GM23248 (cell line): ENCODE measurements at places on chromosomes 1 and 21. TPM values are rescaled to one million over a fixed set of nuclear protein-coding genes. Genes with fewer than 3 reads are reported as not detected.

SLC30A2 gene
- total RNA-seq = not detected in 2 replicates

KCNJ15 gene
- 1.2 and 2.1 TPM in 2 replicates for total RNA-seq

KCNE2 gene
- total RNA-seq = not detected in 2 replicates

ZC3H12A gene
- 8.9 and 9.2 TPM in 2 replicates for total RNA-seq

DNA sequence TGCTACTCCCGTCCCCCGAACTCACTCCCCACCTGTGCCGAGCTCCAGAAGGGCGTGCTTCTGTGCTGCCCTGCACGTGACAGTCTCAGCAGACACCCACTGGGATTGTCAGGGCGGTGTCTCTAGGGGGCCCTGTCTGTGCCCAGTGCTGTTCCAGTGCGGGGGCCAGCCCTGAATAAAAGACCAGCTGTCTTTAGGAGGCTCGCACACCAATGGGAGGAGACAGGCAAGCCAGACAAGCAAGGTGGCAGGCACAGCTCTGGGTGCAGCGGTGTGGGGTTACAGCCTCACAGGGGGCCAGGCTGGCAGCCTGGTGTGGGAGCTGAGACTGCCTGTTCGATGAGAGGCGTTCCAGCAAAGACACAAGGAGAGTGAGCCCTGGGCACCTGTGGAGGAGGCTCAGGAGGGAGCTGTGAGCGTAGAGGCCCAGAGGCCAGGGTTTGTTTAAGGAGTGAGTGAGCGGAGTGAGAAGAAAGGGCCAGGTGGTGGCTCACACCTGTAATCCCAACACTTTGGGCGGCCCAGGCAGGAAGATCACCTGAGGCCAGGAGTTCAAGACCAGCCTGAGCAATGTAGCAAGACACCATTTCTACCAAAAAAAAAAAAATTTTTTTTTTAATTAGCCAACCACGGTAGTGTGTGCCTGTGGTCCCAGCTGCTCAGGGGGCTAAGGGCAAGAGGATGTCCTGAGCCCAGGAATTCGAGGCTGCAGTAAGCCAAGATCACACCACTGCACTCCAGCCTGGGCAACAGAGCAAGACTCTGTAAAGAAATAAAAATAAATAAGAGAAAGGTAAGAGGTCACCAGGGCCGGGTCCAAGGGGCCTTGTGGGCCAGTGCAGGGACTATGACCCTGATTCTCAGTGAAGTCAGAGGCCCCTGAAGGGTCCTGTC lies 48.2 kb upstream of the ARHGEF16 start:
- no peak for DNase-seq
- H3K4me1 ChIP-seq = no peaks in the 10 kb centered on the region
- peaks cover 9% of the 10 kb centered on the region for H3K27me3 ChIP-seq

DNA sequence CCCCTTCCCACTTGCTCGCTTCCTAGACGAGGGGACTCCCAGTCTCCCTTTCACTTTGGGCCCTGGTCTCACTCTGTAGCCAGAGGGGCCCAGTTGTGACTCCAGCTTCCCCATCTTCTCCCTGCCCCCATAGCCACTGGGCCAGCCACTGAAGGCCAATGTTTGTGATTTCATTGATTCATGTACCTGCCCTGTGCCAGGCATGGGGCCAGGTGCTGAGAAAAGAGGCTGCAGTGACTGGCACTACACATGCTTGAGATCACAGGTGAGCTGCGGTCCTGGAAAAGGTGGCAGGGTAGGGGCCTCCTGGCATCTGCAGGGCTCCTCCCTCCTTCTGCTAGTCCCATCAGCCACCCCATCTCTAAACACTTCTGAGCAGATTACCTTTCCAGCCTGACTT lies 345.3 kb upstream of the VAMP3 start:
- H3K4me3 ChIP-seq = no peak overlapping the region
- H3K27me3 ChIP-seq = no peaks in the 10 kb centered on the region
- no peaks in the 10 kb centered on the region for H3K36me3 ChIP-seq
- no peaks in the 10 kb centered on the region for H3K4me1 ChIP-seq

GRCh38 chr21:39966786-39967185 lies 99.5 kb downstream of the PCP4 start:
- H3K4me1 ChIP-seq = no peaks in the 10 kb centered on the region
- H3K27me3 ChIP-seq = no peaks in the 10 kb centered on the region
- no peaks in the 10 kb centered on the region for H3K36me3 ChIP-seq
- DNase-seq = no peak
- no peak overlapping the region for H3K4me3 ChIP-seq

DNA sequence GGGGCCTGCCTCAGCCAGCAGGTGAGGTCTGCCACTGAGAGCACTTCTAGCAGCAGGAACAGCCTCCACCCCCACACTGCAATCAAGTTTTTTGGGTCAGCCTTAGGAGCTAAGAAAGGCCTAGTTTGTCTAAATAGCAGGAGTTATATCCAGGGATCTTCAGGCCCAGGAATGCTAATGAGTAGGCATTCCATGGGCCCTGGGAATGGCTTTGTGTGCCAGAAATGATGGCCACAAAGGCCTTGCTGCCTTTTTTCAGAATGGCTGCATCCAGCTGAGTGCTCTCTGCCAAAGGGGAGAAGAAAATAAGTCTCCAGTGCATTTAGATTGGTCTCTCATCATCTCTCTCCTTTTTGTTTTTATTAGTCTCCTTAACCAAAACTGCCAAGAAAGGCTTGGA lies 2.8 kb downstream of the MRTO4 start:
- peaks cover 30% of the 10 kb centered on the region for H3K4me1 ChIP-seq
- no peak overlapping the region for H3K27ac ChIP-seq
- peaks cover 15% of the 10 kb centered on the region; the same call in 1 of the 2 replicates for H3K36me3 ChIP-seq

DNA sequence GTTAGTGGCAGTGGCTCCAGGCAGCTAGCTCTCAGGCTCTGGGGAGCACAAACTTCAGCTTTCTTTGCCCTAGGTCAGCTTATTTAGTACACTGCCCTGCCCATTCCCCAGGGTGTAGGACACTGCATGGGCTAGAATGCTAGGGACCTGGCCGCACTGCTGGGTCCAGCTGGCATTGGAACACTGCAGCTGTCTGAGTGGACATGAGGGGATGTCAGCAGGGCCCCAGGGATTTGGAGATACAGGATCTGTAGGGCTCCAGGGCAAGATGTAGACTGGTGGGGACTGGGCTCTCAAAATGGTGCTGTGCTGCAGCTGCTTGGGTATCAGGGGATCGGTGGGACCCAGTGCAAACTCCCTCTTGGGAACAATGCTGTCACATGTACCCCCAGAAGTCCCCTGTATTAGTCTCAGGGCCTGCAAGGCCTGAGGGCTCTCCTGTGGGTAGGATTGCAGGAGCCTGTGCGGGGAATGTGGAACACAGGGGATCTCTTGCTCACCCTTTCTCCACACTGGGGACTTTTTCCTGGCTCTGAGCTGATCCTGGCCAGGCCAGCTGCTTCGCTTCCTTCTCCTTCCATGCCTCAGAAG lies 25.2 kb upstream of the TTC22 start:
- H3K4me3 ChIP-seq = no peak overlapping the region
- H3K36me3 ChIP-seq = no peaks in the 10 kb centered on the region
- H3K4me1 ChIP-seq = no peaks in the 10 kb centered on the region
- H3K27ac ChIP-seq = no peak overlapping the region
- DNase-seq = no peak

DNA sequence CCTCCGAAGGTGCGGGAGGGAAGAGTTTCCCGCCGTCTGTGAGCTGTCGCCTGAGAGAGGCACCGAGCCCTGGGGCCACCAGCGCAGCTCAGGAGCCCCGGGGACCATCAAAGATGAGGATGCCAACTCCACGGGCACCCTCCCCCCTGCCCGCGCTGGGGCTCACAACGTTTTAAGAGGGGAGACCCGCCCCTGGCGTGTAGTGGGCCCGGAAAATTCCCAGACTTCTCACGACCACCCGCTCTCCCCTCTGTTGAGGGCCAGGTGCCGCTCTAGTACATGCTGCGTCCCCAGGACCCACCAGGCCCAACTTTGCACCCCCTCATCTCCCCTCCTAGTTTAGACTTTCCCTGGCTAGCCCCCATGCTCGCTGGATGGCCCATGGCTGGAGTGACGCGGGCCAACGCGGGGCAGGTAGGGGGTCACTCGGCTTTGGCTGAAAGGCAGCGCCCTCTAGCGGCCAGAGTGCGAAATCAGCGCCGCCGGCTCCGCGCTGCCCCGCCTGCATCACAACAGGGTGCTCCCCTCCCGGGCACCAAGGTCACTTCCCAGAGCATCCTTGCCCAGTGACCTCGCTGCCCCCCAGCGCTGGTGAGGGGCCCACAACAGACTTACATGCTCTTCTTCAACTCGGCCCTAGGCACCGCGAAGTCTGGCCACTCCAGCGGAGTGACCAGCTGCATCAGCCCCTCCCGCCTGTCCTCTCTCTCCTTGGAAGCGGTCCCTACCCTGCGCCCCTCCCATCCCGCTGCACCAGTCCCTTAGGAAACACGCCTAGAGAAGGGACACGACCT lies 1.8 kb downstream of the CD160 start:
- H3K36me3 ChIP-seq = no peaks in the 10 kb centered on the region
- H3K27ac ChIP-seq = peak overlapping the region; percentile 64
- peak overlapping the region; percentile 66 for H3K4me3 ChIP-seq
- peaks cover 14% of the 10 kb centered on the region for H3K4me1 ChIP-seq
- DNase-seq = peak; percentile 85
- H3K27me3 ChIP-seq = no peaks in the 10 kb centered on the region

GRCh38 chr1:7284839-7285435 lies 486.2 kb upstream of the VAMP3 start:
- peaks cover 27% of the 10 kb centered on the region for H3K4me1 ChIP-seq
- no peaks in the 10 kb centered on the region for H3K27me3 ChIP-seq
- no peak overlapping the region for H3K4me3 ChIP-seq
- DNase-seq = no peak

- H3K27ac ChIP-seq = no peak overlapping the region
- H3K4me1 ChIP-seq = peaks cover 19% of the 10 kb centered on the region
- H3K36me3 ChIP-seq = no peaks in the 10 kb centered on the region
- peak; percentile 44 for DNase-seq
- no peaks in the 10 kb centered on the region for H3K27me3 ChIP-seq
- no peak overlapping the region for H3K4me3 ChIP-seq
Measured at GRCh38 chr1:64240206-64240605, 36.8 kb downstream of the UBE2U start.

DNA sequence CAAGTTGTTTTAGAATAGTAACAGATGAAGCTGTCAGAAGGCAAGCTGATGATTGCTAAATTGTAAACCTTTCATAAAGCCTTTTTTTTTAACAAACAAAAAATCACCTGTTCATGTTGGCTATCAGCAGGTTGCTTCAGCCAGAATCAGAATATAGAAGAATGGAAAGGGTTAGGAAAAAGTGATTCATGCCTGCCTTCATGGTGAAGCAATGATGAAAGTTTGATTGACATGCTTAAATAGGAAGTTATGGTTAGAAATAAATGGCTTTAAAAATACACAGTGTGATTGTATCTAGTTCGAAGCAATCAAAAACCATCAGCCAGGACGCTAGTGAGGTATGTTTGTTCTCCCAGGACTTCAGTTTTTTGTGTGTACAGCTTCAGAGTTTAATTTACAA lies 37.9 kb downstream of the GABPA start:
- H3K4me1 ChIP-seq = no peaks in the 10 kb centered on the region
- no peak for DNase-seq
- H3K36me3 ChIP-seq = 0 out of 2 replicates have a peak, but pooled peaks cover 7% of the 10 kb centered on the region
- H3K27ac ChIP-seq = no peak overlapping the region

DNA sequence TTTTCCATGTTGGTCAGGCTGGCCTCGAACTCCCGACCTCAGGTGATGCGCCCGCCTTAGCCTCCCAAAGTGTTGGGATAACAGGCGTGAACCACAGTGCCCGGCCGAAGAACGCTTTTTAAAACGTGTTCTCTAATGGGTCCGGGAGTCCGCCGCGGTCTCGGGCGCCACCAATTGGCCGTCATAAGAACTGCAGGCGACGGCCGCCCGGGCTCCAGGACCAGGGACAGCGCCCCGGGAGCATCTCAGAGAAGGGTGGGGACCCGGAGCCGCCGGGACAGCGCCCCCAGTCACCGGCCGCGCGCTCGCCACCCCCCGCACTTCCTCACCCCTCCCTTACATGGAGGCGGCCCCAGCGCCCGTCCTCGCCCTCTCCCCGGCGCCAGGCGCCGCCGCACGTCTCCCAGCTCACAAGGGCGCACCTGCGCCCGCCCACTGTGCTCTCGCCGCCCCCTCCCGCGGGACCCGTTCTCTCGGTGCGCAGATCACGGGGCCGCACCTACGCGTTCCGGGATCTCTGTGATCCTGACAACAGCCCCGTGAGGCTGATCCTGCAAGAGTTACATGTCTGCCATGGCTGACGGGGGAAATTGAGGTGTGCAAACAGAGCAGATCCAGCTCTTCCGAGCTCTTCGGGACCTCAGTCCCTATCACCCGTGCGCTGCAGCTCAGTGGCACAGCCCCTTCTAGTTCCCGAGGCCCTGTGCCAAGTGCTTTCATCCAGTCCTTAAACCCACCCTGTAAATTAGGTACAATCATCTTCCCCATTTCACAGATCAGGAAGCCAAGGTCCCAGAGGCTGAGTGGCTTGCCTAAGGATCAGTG lies 9.8 kb downstream of the RAP1GAP start:
- H3K4me3 ChIP-seq = peak overlapping the region; percentile 33; the same call in 1 of the 2 replicates
- no peak overlapping the region for H3K27ac ChIP-seq
- no peaks in the 10 kb centered on the region for H3K4me1 ChIP-seq
- H3K27me3 ChIP-seq = peaks cover 7% of the 10 kb centered on the region
- peak; percentile 73 for DNase-seq

DNA sequence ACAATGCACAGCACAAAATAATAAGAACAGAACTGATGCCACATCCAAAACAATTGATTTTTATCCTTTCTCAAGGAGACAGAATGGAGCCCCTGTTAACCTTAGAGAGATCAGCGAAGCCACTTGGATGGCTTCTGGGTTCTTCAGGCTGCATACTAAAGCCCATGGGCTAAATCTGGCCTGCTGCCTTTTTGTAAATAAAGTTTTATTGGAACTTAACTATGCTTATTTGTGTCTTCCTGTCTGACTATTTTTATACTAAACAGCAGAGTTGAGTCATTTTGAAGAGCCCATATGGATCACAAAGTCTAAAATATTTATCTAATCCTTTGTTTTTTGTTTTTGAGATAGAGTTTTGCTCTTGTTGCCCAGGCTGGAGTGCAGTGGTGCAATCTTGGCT lies 16.3 kb upstream of the PPM1J start:
- no peaks in the 10 kb centered on the region for H3K36me3 ChIP-seq
- peaks cover 26% of the 10 kb centered on the region for H3K4me1 ChIP-seq
- no peak overlapping the region for H3K27ac ChIP-seq
- H3K27me3 ChIP-seq = no peaks in the 10 kb centered on the region
- DNase-seq = no peak
- H3K4me3 ChIP-seq = no peak overlapping the region
